Stimulated activated CD4-positive, alpha-beta T cell treated with anti-CD3 and anti-CD28 coated beads, TNF-alpha, amount 100 ng/mL, for 1 hour (primary cell): ENCODE measurements at places on chromosomes 12 and 14.

- DNase-seq = no peak
Observed at GRCh38 chr12:57719777-57720605, 18.6 kb downstream of the AGAP2 start.

- DNase-seq = no peak
Observed at GRCh38 chr12:13233830-13234641, 37.5 kb downstream of the EMP1 start.

- DNase-seq = no peak
Observed at GRCh38 chr14:72553161-72553560, 340.7 kb downstream of the DPF3 start.

DNA sequence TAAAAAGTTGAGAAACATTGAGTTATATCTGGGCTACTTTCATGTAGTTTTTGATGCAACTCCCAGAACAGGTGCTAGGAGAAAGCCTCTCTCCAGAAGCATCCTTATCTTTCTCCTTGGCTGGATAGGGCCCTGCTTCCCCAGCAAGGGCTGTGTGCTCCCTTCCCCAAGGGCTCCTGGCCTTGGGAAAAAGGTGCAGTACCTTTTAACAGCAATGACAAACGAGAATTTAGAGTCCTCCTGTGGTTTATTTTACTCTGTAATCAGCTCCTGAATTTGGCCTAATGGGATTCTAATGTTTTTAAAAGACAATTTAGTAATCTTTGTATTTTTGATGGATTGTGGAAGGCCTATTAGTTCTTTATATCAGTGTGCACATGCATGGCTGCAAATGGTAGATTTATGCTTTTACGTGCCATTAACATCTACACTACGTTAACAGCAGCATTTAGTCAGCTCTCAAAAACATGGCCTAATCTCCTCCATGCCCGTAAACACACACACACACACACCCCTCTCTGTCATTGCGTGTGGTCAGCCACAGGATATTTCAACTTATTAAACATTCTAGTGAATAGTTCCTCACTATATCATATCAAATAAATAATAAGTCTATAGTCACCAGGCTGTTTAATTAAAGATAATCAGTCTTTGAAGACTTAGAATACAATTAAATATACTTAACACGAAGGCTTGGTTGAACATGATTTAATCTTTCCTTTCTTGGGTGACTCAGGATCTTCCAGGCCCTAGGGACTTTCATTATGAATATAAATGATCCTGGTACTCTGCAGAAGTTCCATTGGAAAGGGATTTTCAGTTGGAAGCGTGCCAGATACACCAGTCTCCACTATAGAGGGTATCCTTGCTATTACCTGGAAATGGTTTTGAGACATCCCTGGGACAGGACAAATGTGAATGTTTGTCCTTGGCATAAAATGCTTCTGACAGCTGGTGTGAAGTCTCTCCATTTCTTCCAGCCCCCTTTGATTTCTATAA, 181.4 kb upstream of the PWP1 start:
- no peak for DNase-seq

- DNase-seq = no peak
Observed at GRCh38 chr12:94616203-94616729, 34.1 kb downstream of the TMCC3 start.
